ENCODE measurements at places on chromosomes 7 and 10.

GRCh38 chr7:121576148-121576917 is 180.2 kb upstream of the FAM3C start:
- no peak for DNase-seq

DNA sequence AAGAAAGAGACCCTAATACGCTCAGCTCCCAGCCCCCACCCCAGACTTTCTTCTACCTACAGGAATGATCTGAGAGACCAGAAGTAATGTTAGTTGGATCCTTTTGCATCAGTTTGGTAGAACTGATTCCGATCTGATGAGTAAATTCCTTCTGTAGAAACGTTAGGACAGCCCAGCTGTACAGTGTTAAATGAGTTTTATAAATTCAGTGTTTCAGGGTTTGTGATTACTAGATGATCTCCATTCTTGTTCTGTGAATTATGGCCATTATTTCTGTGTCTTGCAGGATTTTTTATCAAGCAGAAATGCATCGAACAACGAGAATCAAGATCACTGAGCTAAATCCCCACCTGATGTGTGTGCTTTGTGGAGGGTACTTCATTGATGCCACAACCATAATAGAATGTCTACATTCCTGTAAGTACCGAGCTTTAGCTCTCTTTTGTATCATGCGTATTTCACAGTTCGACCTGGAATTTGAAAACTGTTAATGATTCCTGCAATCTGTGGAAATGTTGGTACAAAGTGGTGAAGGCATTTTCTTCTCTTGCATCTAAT is 5.3 kb downstream of the BMI1 start:
- no peak for DNase-seq

DNA sequence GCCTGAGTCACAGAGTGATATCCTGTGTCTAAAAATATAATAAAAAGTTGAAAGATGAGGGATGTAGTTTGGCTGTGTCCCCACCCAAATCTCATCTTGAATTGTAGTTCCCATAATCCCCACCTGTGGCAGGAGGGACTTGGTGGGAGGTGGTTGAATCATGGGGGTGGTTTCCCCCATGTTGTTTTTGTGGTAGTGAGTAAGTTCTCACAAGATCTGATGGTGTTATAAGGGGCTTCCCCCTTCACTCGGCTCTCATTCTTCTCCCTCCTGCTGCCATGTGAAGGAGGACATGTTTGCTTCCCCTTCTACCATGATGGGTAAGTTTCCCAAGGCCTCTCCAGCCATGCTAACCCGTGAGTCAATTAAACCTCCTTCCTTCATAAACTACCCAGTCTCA is 25.1 kb upstream of the UBE3C start:
- no peak for DNase-seq

GRCh38 chr7:120951826-120952225 is 1.2 kb downstream of the ING3 start:
- no peak for DNase-seq

DNA sequence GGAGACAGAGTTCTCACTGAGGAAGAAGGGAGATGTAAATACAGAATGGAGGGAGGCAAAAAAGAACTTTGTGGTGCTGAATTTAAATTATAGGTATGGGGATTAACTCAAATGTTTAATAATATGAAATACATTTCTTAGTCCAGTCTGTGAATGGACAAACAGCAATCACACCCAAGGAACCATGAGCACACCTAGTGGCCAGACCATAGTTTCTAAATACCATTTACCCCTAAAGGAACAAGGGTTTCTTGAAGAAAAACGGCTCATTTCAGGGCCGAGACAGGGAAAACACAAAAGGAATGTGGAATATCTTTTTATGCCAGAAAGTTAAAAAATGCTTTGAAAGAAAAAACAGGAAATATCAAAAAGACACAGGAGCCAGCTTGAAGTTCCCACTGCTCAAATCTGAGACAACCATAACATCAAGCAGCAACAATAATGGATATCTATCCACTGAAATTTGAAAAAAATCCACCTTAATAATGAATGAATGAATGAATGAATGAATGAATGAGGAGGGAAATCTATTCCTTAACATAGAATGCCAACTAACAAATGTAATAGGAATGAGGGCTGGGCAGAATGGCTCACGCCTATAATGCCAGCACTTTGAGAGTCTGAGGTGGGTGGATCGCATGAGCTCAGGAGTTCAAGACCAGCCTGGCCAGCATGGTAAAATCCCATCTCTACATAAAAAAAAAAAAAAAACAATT is 8.6 kb downstream of the IPMK start:
- no peak for DNase-seq

DNA sequence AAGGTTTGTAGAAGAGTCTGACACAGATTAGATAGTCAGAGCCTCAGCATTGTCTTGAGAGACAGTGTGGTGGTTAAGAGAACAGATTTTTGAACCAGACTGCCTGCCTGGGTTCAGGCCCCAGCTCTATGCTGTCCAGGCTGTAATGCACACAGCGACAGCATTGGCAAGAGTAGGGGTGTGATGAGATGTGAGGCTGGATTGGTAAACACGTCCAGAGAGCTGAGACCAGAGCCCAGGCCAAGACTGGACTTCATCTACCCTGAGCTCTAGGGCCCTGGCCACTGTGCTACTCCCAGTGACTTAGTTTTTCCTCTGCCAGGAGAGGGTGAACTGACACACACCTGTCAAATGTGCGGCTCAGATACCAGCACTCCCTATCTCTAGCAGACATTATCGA is 360.4 kb downstream of the RPS24 start:
- DNase-seq, result no peak

GRCh38 chr10:62796896-62797295 is 7.6 kb upstream of the ADO start:
- no peak for DNase-seq

- DNase-seq, result peak; percentile 19
Measured at GRCh38 chr10:88731296-88731695, 25.2 kb downstream of the LIPK start.

GRCh38 chr7:121610243-121610642 is 214.1 kb upstream of the FAM3C start:
- no peak for DNase-seq

DNA sequence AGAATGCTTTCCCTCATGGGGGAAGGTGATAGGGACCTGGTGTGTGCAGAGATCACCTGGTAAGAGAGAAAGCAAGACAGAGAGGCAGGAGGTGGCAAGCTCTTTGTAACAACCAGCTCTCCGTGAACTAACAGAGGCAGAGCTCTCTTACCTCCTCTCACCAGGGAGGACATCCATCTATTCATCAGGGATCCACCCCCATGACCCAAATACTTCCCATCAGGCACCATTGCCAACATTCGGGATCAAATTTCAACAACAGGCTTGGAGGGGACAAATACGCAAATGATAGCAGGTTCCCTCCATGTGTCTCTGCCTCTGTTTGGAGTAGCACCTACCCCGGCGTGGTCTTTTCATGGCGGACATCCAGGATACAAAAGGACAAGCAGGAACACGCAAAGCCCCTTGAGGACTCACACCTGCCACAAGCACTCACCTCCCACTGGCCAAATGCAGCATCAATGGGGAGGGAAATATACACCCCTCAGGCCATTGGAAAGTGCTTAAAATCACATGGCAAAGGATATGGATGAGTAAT is 431.2 kb upstream of the AUTS2 start:
- DNase-seq, result no peak

DNA sequence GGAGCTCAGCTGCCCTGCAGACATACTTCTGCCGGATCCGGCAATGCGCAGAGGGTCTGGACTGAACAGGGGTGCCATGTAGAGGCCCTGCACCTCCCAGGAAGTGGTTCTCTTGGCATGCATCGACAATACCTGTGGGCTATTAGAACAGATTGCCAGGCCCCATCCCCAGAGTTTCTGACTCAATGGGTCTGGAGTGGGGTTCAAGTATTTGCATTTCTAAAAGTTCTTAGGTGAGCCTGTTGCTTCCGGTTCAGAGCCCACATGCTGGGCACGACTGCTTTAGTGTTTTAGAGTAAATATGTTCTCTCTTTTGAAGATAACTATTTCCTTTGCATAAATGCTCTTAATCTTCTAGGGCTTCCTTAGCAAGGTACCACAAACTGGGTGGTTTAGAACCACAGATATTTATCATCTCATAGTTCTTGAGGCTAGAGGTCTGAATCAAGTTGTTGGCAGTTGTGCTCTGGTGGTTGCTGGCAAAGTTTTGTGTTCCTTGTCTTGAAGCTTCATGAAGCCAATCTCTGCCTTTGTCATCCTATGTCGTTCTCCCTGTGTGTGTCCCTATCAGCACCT is 435.5 kb downstream of the TCERG1L start:
- no peak for DNase-seq

DNA sequence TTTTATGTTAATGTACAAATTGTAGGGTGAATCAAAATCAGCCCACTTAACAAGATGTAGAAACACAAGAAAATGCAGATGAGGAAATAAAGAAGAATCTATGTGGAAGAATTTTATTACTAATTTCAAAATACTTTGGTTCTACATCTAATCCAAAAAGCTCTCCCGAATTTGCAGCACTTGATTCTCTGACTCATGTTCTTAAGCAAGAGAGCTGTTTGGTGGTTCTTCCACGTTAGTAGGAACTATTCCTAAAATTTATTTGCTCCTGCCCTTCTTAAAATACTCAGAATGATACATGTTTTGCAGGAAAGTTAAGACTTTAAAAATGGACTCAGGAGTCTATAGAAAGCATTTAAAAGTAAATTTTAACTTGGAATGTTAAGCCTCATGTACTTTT is 91.8 kb downstream of the ZMYND11 start:
- no peak for DNase-seq

GRCh38 chr7:136053689-136054485 is 76.7 kb upstream of the MTPN start:
- DNase-seq, result no peak

- no peak for DNase-seq
Measured at GRCh38 chr7:69603937-69604494, 5.7 kb downstream of the AUTS2 start.

DNA sequence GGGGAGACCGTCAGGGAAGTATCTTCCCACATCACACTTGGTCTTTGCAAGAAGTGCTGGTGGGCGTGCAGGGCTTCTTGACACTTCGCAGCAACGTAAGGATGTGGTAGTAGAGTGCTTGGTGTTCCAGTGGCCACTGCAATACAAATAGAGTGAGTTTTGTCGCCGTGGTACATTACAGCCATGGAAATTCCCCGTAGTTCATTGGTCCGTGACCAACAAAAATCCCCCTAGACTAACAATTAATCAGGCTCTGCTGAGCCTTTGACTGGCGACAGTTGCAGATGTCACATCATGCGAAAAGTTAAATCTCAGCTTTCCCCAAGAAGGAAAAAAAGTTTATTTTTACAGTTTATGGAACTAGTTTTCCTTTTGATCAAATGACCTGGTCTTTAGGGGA is 134.7 kb downstream of the MGMT start:
- DNase-seq, result no peak

GRCh38 chr10:107542607-107543006 is 378.1 kb upstream of the SORCS1 start:
- DNase-seq, result no peak

- peak; percentile 86 for DNase-seq
Measured at GRCh38 chr7:50793120-50793946, 10.6 kb upstream of the GRB10 start.

- no peak for DNase-seq
Measured at GRCh38 chr10:13848520-13849445, 262.0 kb downstream of the PRPF18 start.

Data from iPS-NIHi11 (cell line).